Activated T-helper 17 cell treated with anti-CD3 and anti-CD28 coated beads, Interleukin-2, amount 50 U/mL, for 72 hours (primary cell): ENCODE measurements at places on chromosomes 1 and 21.

- no peak for ATAC-seq
These were observed 54.2 kb downstream of the IGSF5 start for GRCh38 chr21:39799178-39799577.

DNA sequence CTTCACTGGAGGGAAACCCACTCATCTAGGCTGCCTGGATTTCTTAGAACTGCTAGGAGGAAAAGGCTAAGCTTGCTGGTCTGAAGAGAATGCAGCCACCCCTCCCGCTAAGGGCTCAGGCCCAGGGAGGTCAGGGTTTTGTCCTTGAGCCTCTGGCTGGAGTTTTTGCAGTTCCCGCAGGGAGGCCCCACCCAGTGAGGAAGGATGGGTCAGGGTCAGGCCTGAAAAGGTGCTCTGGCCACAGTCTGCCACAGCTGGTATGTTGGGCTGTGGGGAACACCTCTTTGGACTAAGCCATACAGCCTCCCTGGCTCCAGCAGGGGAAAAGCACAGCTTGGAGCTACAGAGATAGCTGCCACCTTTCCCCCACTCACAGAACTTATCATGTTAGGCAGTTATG lies 71.4 kb upstream of the PAPPA2 start:
- ATAC-seq: no peak

DNA sequence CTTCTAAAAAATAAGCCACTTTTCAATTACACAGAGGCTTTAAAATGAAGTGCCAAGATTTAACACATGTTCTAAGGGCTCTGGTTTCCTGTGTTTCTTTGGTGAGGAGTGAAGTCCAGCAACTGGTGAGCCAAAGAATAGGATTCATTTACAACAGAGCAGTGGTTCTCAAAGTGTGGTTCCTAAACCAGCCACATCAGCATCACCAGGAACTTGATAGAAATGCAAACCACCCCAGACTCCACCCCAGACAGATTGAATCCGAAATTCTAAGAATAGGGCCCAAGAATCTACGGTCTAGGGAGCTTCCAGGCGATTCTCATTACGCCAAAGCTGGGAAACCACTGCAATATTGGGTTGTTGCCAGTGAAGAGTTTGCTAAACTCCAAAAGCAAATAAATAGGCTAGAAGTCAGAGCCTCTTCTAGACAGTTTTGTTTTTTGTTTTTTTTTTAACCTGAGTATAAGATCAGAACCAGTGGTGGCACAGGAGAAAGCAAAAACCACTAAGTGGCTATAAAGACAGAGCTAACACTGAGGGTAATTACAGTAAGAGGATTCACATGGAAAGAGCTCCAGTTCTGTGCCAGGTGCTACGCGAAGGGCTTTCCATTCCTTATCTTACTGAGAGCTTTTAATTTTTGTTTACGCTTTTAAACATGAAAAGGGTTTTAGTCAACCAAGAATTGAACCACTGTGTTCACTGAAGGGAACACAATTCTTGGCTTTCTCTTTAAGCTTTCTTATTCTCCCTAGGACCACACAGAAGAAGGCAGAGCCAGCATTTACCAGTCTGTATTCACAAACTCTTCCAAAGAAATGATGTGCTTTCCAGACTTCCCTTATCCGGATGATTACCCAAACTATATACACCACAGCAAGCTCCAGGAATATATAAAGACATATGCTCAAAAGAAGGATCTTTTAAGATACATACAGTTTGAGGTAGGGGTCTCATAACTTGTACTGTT lies 42.4 kb upstream of the FMO2 start:
- no peak for ATAC-seq

DNA sequence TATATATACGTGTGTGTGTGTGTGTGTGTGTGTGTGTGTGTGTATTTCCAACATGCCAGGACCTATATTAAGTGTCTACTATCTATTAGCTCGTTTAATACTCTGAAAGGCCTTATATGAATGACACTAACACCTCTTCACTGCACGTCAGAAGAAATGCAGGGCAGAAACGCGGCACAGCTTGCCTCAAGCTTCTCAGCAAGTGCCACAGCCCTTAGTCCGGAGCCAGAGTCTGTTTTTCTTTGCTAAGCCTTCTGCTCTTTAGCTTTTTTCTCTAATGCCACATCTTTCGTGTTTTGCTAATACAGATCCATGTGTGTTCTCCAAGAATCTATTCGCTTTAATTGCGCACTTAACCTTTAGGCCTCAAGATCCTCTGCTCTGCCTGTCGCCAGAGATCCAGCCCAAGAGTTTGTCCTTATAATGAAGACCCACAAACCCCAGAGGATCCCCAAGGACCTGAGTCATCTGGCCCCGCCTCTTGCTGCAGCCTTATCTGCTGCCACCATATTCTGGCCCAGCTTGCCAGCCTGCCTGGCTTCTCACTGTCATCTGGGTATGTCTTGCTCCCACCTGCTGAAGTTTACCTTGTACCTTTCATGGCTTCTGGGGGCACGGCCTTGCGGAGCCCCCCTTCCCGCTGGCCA lies 2.0 kb upstream of the TRIM58 start:
- no peak for ATAC-seq

GRCh38 chr1:70528590-70529333 lies 117.7 kb downstream of the CTH start:
- peak; percentile 55 for ATAC-seq

DNA sequence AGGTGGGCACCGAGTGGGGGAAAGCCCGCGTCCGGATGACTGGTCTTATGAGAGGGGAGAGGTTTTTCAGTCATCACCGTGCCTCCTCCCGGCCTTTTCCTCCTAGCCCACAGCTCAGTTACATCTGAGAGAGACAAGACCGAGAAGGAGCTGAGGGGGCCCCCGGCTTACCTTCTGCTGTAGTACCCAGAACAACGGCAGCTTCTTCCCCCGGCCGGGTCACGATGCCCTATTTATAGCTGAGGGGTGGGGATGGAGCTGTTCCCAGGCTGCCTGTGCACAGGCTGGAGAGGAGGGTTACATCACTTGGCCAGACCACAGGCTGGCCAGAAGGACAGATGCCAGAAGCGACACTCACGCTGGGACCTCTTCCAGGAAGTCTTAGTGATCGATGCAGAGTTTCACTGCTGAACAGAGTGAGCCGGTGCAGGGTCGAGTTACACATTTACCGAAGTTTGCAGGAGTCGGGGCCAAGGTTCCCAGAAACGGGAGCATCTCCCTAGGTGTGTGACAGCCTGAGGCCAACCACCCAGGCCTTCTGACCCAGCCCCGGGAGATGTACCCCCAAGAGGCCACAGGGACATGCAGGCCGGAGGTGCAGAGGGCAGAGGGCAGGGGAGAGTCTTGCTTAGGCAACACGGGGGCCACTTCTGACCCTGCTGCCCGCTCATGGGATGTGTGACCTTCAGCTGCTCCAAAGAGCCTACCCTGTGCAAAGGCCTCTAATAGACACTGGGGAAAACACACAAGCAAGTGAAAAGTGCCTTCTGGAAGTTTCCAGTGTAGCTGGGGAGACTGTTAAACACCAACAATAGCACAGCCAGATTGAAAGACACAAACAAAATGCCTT lies at the start of gene AGT:
AGT (minus strand) TSS at position 208 of the 850 bp plus-strand sequence. CDS start 3,299 bp downstream, outside the sequence.
- ATAC-seq: no peak

GRCh38 chr1:200699871-200700270 lies 30.2 kb upstream of the DDX59 start:
- no peak for ATAC-seq

- ATAC-seq: peak; percentile 62
These were observed 33.6 kb downstream of the PLPPR4 start for GRCh38 chr1:99297923-99298322.

DNA sequence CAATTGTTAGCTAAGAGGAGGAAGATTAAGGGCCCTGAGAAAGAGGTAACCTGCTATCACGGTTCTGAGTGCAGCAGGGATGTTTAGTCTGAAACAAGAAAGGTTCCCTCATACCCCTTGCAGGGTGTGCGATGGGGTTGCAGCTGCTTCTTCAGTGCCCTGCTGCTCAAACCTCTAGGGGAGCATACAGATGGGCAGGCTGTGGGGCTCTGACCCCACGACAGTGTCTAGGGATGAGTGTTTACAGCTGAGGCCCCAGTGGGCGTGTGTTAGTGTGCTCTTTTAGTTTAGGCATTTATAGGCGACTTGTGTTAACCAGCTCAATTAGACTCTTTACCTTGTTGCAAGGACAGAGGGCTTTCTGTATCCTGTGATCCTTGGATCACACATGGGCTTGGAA lies 41.3 kb upstream of the PLA2G5 start:
- ATAC-seq: no peak

- peak; percentile 100 for ATAC-seq
These were observed 15.5 kb downstream of the PI4KB start for GRCh38 chr1:151311589-151312331.

GRCh38 chr1:236689713-236690569 lies 3.6 kb downstream of the ACTN2 start:
- ATAC-seq: no peak

GRCh38 chr21:29185172-29185571 lies 54.7 kb downstream of the MAP3K7CL start:
- ATAC-seq: no peak

- no peak for ATAC-seq
These were observed 49.1 kb downstream of the DDX20 start for GRCh38 chr1:111804776-111805175.

DNA sequence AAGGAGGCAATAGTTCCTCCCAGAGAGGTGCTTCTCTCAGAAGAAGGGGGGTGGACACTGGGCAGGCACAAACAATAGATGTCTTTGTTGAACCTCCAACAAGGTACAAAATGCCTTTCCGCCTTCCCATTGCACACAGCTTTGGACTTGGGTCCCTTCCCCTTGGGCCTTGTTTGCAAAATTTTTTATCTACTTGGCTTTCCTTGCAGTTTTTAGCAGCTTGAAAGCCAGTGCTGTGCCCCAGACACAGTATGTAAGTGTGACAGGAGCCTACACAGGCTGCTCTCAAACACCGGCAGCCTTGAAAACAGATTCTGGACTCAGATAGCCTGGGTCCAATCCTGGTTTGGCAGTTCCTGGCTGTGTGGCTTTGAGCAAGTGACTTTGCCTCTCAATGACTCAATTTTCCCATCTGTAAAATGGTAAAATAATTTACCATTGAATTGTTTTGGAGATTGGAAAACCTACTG lies 43.0 kb downstream of the ELAPOR1 start:
- ATAC-seq: no peak

- no peak for ATAC-seq
These were observed 9.0 kb downstream of the EPS8L3 start for GRCh38 chr1:109754738-109755137.

- no peak for ATAC-seq
These were observed 6.8 kb downstream of the TMEM9 start for GRCh38 chr1:201147396-201148015.

DNA sequence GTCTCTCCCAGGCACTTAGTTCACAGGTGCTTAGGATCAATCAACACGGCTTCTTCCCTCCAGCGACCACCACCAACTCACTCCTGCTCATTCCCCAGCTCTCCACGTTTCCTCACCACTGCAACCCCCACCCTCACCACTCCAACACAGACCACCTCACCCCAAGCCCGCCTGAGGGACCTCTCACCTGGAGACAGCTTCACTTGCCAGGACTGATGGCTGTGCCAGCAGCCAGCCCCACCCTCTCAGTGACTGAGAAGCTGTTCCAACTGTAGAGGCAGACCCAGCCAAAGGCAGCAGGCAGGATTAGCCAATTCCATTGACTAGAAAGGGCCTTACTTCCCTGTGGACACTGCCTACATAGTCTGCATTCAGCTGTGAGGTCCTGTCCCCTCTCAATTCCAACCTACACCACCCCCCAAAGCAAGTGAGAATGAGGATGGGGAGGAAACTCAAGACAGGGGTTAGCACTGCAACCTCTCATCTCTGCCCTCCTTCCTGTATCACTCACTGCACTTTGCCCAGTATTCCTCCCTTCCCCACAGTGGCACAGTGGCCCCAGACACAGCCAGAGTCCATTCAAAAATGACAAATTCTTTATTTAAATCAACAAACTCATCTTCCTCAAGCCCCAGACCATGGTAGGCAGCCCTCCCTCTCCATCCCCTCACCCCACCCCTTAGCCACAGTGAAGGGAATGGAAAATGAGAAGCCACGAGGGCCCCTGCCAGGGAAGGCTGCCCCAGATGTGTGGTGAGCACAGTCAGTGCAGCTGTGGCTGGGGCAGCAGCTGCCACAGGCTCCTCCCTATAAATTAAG lies 7.6 kb downstream of the TAGLN2 start:
- ATAC-seq: no peak

GRCh38 chr21:31710586-31710985 lies 21.3 kb downstream of the SCAF4 start:
- no peak for ATAC-seq

DNA sequence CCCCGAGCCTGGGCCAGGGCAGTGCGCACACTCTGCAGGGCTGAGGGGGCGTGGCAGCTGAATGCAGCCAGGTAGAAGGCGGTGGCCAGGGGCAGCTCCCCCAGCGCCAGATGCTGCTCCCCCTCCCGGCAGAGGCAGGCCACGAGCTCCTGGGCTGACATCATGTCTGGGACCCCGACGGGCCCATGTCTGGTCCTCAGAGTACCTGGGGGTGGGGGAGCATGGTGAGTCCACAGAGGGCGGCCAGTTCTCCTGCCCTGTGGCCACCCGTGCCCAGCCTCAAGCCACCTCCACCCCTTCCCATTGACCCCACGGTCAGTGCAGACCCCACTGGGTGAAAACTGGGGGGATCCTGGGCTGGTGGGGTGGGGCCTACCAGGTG lies 838 bp downstream of the TTC34 start:
- ATAC-seq: no peak

GRCh38 chr1:30089024-30089430 lies 634.4 kb downstream of the MATN1 start:
- no peak for ATAC-seq

DNA sequence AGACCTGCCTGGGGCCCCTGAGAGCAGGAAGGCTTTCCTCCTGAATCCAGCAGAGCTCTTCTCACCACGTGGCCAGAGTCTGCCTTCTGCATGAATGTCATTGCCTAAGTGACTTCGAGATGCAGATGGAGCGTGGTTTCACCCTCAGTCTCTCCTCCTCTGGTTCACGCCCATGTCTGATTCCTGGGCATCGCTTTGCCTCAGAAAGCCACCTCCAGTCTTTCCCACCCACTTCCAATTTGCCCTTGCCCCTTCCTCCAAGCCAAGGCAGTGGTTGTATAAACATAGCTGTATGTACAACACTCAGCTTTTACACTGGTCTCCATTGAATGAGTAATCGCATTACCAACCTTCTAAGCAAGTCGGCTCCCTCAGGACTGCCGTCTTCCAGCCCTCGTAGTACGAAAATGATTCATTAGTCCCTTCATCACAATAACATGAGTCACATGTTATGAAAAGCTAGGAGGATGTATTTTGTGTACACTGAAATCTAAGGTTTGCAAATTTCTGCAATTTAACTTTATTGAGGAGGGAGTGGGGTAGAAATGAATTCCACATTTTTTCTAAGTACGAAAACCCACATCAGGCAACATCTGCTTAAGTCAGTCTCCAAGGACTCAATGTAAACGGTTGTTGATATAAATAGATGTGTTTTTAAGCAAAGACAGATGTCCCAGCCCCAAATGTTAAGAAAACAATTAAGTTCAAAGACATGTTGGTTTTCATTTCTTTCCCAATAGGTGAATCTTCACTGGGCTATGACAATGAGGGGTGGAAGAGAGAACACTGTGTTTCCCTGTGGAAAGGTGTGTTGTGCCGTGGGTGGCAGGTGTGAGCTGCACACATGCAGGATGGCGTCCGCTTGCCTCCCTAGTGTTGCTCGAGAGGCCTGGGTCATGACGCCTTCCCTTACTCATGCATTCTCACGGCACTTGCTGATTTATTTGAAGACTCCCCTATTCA lies 32.3 kb upstream of the ETS2 start:
- peak; percentile 70 for ATAC-seq
